Activated naive CD4-positive, alpha-beta T cell treated with anti-CD3 and anti-CD28 coated beads for 36 hours (primary cell): ENCODE measurements at places on chromosomes 7 and 10. TPM values are rescaled to one million over a fixed set of nuclear protein-coding genes. Genes with fewer than 3 reads are reported as not detected.

EMX2 gene
- not detected for total RNA-seq

DNA sequence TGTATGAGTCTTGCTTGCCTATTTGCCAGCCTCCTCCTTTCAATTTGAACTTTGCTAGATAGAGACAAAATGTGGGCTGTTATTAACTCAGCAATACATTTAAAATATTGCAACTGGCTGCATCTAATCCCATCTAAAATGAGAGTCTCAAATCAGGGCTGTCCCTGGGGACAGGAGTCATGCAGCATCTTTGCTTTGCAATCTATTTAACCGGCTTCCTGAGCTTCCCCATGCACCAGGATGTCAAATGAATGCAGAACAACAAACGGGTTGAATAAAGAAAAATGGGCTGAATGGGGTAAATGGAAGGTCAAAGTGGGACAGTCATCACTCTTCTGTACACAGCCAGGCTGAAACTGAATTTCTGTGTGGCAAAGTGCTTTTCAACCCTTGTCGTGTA is 89.2 kb downstream of the AOAH start:
- no peak for DNase-seq

PTPRZ1 gene
- not detected for total RNA-seq

GRB10 gene
- 24.3 TPM for total RNA-seq

PRPS1L1 gene
- total RNA-seq = not detected

FAM241B gene
- total RNA-seq = 12.3 TPM

GRCh38 chr10:79418274-79418673 is 27.1 kb downstream of the ZCCHC24 start:
- DNase-seq = no peak

DNA sequence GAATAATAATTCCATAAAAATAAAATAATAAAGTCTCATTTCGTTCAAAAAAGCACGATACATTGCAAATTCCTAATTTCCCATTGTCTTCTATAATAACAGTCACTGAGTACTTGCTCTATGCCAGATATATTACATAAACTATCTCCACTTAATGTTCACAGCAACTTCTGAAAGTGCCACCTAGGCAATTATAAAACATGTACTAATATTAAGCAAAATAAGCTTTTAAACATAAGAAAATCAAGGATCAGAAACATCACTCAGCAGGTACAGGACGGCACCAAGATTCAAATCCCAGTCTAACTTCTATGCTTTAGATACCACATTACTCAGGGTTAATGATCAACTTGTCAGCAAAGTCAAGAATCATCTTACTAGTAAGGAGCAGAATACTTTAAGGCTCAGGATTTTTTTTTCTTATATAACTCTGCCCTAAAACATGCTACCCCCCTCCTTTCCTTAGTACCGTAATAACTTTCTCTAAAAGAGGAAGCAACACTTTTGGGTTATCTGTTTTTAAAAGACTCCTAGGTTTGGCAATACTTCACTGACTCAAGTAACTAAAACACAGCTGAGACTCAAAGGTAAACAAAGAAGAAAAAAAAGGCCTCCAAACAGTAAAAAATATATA is 51.3 kb downstream of the USP6NL start:
- no peak for DNase-seq

THNSL1 gene
- 7.1 TPM for total RNA-seq

DNA sequence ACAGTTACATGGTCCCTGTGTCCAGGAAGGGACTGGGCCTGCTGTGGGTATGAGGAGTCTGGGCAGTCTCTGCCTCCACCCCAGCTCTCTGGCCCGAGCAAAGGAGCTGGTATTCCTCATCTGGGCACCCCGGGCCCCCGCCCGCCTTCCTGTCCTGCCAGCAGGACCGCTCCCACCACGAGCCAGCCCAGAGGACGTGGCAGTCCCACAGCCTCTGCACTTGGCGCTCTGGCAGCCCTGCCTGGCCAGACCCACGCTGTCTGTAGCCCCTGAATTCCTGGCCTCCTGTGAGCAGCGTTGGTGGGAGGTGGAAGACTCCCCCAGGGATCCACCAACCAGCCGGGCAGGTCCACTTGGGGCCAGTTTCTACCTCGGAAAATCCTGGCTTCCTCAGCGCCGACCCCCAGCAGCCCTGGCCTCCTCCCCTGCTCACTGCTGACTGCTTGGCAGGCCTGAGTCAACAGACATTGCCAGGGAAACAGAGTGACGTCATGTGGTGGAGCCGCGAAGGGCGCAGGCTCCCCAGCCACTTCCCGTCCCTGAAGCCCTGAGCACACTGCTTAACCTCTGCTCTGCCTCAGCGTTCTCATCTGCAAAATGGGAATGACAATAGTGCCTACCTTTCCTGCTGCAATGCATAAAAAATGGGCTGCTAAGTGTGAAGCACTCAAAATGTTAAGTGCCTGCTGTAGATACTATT is 21.6 kb upstream of the LIMK1 start:
- DNase-seq = peak; percentile 25

- DNase-seq = no peak
These were observed 22.2 kb downstream of the FRMPD2 start for GRCh38 chr10:48252354-48252650.

IKZF1 gene
- 213 TPM for total RNA-seq

GRCh38 chr7:11636274-11636673 is 195.7 kb downstream of the THSD7A start:
- DNase-seq = no peak

ZC3HAV1L gene
- total RNA-seq = 5.1 TPM

FRMPD2 gene
- total RNA-seq = not detected

GRCh38 chr7:80940539-80941207 is 21.8 kb upstream of the SEMA3C start:
- DNase-seq = no peak

- DNase-seq = no peak
These were observed 99.0 kb upstream of the PHF14 start for GRCh38 chr7:10874666-10875065.

DNA sequence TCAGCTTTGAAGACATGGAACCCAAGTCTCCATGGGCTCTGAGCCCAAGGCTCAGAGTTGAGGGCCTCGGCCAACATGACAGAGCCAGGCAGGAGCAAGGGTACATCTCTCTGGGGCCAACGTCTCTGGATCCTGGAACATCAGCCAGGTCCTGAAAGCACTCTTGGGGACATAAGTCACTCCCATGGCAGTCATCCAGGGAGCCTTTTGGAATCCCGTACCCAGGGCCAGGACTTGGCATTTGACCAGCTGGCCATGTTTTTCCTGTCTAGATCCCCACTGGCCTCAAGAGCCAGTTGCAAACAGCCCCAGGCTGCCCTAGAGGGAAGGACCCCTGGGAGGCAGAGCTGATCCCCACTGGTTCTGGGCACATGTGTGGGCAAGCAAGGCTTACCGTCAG is 4.3 kb upstream of the CXCL12 start:
- no peak for DNase-seq

- DNase-seq = no peak
These were observed 678.5 kb upstream of the ANKRD30A start for GRCh38 chr10:36446881-36447280.

DNA sequence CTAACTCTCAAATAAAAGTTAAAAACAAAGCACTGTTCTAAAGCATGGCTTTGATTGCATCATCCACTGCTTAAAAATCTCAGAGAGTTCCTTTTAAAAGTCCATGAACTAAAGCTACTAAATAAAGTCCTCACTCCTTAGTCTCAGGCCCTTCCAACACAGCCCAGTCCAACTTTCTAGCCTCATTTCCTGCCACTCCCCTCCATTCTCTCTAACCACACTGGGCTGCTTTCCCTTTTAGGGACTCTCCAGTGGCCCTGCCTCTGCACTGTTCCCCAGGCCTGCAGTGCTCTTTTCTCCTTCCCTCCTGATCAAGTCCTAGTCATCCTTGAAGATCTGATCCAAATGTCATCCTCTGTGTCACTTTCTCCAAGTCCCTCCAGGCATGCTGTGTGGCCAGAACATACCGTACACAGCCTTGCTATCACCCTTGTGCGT is 56.9 kb upstream of the PPP1R3C start:
- DNase-seq = peak; percentile 12

DNA sequence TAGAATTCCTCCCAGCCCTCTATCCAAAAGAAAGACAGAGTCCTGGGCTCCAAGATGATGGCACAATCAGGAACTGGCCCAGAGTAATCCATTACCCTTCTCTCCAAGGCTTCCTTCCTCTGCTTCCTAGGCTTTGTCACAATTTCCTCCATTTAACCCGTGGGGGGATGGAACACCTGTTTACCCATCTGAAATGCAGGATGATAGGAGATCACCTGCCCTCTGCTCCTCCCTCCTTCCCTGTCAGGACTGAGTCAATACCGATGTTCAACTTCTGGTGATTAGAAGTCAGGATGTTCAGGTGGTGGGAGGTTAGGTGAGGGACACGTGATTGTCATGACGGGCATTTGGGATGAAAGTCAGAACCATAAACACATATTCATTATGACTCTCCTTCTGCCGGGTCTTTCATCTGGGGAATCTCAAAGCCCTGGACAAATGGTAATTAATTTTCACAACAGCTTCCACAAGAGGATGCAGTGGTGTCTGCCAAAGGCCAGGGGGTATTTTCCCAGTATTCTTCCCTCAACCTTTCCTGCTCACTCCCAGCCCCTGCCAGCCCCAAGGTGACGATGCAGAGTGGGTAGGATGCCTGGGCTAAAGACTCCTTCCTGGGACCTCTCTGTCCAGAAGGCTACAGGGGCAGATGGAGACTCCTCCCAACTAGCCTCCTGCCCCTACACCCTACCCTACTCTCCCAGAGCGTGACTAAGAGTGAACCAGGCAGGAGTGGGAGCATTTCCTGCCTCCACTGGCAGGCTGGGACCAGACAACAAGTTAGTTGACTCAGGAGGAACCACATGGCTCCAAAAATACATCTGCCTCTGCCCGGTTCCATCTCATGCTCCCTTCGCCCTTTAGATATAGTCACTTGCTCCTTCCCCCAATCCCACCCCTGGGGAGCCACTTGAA is 27.9 kb downstream of the DUSP5 start:
- no peak for DNase-seq

- peak; percentile 28 for DNase-seq
These were observed 50.5 kb upstream of the FOXK1 start for GRCh38 chr7:4631380-4632179.

ERV3-1 gene
- 8.9 TPM for total RNA-seq

DNA sequence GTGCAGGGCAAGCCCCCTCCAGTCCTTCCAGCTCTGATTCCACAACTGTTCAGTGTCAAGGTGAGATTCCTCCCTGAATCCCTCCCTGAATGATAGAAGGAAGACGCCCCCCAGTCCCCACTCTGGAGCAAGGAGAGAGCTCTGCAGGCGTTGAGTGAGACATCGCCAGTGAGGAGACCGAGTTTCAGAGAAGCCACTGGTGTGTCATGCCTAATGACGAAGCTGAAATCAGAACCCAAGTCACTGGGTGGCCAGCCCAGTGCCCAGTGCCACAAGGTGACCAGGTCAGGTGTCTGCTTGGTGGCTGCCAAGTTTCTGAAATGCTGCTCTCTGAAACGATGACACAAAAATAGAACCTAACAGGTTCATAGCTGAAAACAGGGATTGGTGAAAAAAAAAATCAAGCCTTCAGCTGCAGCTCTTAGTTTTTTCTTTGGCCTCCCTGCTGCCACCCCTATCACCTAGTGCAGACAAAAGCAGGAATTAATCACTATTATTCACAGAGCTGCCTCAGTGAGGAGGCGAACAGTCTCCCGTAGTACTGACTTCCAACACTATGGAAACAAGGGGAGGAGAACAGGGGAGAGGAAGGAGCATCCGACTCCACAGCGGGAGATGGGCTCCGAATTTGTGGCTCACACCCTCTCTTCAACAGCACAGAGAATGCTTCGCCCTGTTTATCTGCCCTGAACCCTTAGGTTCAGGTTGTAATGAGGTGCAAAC is 153.5 kb downstream of the ARHGAP12 start:
- DNase-seq = no peak

DNA sequence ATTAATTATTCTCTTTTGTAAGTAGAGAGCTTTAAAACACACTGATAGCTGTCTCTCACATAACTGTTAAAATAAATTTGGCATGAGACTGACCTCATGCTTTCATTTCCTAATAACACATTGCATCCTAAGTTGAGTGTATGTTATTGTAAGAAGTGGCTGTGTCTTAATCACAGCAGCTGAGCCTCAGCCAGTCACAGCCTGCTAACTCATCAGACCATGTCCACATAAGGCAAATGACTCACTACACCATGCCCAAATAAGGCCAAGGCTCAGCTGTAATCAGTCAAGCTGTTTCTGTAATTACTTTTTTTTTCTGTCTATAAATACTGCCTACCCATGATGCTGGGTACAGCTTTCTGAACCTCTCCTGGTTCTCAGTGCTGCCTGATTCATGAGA is 860.9 kb downstream of the XPNPEP1 start:
- DNase-seq = no peak

NEBL gene
- 0.10 TPM for total RNA-seq

PON1 gene
- total RNA-seq = not detected

CYP2C9 gene
- total RNA-seq = not detected
